ENCODE measurements at places on chromosomes 5 and 9.
A peak's percentile ranks its signal among the peaks of the same experiment; 100 is the strongest.

- DNase-seq: no peak
These were observed 954 bp downstream of the TBCA start for GRCh38 chr5:77774981-77775789.

DNA sequence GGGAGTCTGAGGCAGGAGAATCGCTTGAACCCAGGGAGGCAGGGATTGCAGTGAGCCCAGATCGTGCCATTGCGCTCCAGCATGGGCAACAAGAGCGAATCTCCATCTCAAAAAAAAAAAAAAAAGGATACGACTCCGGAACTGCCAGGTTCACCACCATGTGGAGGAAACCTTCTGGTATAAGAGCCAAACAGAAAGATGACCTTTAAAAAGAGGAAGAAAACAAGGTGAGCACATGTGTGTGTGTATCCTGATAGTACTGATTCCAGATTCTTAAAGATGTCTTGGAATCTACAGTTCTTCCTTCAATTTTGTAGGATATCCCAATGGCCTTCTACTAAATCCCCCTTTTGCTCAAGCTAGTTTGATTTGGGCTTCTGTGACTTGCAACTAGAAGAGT is 33.7 kb downstream of the FBXO10 start:
- DNase-seq: no peak

- DNase-seq: no peak
These were observed 117.4 kb downstream of the NPR3 start for GRCh38 chr5:32828492-32828891.

- no peak for DNase-seq
These were observed 25.0 kb downstream of the NRG2 start for GRCh38 chr5:140018096-140018481.

DNA sequence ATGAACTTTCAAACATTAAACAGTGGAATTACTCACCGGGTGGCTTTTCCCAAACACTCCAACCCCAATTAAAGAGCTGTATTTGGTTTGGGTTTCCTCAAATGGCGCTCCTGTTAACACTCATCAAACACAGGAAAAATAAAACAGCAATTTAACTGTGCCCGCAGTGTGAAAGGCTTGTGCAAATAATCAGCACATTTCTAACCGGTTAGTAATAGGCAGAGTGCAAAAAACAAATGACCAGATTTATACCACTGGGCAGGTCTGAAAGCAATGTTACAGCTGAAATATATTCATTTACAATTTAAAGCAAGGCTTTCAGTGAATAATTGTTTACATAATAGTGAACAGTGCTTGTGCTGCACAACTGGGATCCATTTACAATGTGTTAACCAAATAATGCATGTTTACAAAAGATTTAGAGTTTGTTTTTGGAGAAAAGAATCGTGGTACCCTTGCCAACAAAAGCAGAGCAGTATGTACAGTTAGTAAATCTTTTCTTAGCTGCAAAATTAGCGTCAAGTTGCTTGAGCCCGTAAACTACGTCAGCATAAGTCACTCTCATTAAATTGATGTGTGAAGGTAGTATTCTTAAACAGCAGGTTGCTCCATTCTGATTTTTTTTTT is 662.9 kb upstream of the ZNF608 start:
- DNase-seq: no peak

GRCh38 chr9:125374443-125375309 is 113.0 kb downstream of the GAPVD1 start:
- DNase-seq: peak; percentile 50

DNA sequence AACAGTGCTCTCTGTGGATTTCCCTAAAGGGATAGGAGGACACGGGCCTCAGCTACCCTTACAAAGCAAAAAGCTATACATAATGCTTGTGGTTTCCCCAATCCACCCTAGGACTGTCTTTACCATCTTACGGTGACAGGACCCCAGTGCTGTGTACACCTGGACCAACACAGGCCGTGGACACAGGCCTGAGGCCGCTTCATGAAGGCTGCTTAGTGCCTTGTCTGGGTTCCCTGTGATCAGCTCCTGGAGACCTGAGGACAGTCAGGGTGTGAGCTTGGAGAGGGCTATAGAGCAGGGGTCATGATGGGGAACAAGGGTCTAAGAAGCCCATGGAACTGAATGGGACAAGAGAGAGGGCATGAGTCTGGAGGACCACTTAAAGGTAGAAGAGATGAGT is 2.9 kb downstream of the FANCG start:
- no peak for DNase-seq

DNA sequence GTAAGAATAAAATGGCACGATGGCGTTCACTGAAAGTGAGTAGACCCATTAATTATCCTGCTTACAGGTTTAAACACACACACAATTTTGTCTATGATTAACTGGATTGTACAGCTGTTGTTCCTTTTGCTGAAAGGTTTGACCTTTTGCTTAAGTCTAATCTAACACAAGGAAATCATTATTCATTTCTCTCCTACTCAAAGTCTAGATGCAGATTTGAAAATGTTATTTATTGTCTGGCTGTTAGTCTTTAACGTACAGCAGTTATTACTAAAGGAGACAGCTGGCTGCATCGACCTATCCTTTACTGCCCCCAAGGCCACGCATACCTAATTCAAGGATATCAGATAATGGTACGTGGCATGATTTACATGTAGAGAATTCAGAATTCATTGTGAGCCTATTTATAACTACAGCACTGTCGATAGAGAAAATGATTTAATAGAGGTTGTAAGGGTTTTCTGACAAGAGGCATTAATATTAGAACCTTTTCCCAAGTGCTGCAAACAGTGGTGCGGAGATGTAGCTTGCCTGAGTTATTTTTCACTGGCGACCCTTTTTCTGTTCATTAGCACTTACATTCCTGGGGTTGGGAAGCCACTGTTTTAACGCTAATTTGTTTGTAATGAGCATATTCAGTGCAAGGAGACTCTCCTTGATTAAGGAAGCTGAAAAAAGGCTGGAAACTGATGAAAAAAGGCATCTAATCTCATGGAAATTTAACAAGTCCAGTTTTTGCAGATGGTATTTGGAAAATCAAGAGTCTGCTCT is 368.4 kb upstream of the GRAMD2B start:
- no peak for DNase-seq

GRCh38 chr5:181181650-181182565 is 23.1 kb downstream of the TRIM7 start:
- DNase-seq: no peak

DNA sequence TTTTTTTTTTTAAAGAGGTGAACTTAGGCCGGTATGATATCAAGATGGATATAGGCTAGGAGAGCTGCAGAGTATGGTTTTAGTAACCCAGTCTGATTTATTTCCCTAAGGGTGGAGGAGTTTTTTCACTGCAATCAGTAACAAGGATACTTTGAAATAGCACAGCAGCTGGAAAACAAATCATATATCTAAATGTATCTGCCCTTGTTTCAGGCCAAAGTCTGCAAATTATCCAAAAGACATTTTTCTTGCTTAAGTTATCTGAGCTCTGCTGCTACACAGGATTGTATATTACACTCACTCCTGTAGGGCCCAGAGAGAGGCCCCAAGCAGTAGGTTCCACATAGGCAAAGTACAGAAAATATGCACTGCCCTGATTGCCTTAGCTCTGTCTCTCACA is 222.4 kb downstream of the NTRK2 start:
- DNase-seq: no peak

GRCh38 chr5:113090336-113091106 is 113.9 kb downstream of the DCP2 start:
- DNase-seq: no peak

DNA sequence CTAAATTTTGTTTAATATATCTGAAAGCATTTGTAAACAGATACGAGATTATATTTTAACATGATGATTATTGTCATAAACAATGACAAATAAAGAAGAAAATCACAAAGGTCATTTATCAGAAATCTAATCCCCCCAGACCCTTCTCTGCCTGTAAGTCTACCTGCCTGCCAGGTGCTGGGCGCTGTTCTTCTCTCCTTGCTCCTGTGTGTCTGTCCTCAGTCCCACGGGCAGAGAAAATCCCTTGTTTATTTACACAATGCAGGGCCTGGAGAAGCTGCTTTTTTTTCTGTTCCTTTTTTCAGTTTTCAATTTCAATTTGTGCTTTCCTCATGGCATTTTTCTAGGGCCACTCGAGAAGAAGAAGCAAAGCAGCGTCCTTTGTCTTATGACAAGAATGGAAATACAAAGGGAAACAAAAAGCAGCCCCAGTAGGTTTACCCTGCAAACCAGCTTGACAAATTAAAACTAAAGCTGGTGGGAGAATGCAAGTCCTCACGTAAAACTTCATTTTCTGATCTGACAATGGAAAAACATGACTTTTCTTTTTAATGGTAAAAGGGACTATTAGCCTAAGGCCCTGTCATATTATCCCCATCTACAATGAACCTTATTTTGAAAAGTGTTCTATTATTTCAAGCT is 282.4 kb upstream of the KLF9 start:
- DNase-seq: no peak

DNA sequence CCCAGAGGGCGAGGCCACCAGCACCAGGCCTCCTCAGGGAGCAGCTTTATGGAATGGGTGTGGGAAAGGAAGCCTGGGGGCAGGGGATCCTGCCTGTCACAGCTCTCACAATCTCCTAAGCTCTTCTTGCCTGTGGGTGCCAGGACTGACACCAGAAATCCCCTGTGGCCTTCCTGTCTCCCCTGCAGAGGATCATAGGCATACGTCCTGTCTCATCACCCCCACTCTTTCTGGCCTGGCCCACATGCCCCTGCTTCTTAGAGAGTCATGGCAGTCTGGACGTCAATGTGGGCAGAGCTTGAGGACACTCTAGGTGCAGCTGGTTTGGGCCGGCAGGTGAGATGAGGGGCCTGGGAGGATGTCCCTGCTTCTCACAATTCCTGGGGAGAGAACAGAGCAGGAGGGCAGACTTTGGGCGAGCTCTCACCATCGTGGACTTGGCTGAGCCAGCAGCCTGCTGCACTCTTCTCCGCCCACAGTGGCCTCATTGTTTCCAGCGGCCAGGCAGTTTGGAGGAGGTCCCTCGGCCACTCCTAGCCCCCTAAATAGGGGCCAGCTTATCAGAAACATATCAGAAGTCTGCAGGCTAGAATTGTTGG is 67.3 kb upstream of the ZFR start:
- DNase-seq: no peak

DNA sequence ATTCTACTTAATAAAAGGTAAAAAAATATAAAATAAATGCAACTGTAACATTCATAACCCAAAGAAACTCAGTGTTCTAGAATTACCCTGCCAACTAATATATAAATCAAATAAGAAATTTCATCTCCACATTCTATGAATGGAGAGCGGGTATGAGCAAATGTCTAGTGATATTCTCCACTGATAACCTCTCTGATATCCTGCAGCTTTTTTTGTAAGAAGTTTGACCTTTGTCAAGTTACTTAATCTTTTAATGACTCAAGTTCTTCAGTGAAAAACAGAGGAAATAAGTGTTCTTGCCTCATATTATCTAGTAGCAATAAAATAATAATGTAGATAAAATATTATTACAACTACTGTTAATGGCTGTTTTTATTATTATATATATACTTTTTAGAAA is 1275.6 kb upstream of the CDH9 start:
- DNase-seq: no peak

- no peak for DNase-seq
These were observed 2.0 kb upstream of the MAT2B start for GRCh38 chr5:163503106-163504078.

GRCh38 chr9:6938447-6938846 is 180.7 kb downstream of the KDM4C start:
- DNase-seq: no peak

- no peak for DNase-seq
These were observed 84.0 kb upstream of the SMIM32 start for GRCh38 chr5:136276946-136277345.

GRCh38 chr9:82331079-82331478 is 342.5 kb downstream of the SPATA31D1 start:
- DNase-seq: no peak

DNA sequence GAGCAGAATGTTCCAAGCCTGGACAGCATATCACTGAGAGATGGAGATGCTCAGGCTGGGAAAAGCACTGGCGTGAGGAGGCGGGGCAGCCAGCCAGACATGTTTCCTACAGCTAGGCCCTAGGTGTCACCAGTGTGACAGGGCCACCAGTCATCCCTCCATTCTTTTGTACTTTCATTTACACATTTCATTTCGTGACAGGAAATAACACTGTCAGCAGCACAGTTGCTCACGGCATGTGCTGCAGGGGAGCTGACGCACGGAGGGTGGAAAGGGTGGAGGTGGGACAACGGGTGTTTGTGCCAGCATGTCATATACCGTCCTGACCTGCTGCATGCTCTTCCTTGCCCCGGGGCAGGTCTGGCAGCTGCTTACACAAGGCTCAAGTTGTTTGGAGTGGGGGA is 14.8 kb upstream of the CEMIP2 start:
- DNase-seq: peak; percentile 84

DNA sequence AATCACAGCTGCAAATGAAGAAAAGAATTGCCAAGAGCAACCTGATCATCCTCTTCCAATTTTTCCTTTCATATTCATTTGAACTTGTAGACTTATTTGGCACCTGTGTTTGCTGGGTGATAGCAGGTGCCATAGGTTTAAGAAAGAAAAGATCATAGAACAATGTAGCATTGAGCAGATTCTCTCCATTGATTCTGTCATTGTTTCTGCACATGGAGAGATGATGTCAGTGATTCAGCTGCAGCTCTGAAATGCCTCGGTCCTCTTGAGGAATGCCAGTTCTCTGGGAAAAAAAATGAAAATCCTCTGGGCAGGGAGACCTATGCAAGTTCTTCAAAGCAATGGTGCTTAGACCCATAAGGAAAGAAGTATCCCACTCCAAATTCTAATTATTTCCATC is 418.1 kb upstream of the KLF4 start:
- no peak for DNase-seq

GRCh38 chr5:122919969-122920368 is 74.6 kb downstream of the SNX24 start:
- no peak for DNase-seq

DNA sequence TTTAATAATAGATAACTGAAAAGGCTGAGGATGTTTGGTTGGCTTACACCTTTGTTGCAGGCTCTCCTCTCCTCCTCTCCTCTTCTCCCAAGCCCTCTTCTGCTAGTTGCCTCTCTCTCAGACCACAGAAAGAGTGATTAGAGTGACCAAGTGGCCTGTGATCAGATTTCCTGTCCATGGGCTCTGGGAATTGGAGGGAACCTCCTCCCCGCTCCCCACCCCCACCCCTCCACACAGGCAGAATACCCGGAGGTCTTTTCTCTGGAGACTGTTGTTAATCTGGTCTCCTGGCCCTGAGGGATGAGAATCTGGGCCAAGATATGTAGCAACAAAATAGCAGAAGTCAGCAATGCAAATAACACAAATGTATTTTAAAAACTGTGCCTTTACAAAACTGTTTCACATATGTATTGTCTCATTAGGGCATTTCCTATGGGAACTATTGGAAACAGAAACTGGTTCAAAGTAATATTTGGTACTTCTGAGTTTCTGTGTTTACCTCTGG is 361.3 kb downstream of the NR2F1-AS1 start:
- no peak for DNase-seq

- no peak for DNase-seq
These were observed 8.6 kb downstream of the KLHL9 start for GRCh38 chr9:21326526-21327139.

GRCh38 chr9:98908897-98909634 is 34.6 kb upstream of the COL15A1 start:
- no peak for DNase-seq
